ENCODE measurements at places on chromosomes 6 and 20.

DNA sequence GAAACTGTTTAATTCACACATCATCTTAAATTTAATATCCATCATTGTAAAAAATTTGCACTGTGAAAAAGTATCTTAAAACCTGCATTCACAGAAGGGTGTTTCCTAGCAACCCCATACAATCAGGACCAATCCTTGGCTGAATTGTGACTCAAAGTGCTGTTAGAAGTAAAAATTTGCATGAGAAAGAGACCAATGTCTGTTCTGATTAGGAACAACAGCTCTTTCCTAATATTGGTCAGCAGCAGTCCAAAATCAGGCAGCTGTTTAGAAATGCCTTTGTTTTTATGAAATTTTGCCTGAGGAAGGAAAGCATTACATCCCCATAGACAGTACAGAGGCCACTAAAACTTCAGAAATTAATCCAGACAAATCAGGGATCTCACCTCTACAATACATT is 987.0 kb downstream of the HACE1 start:
- DNase-seq, result no peak

DNA sequence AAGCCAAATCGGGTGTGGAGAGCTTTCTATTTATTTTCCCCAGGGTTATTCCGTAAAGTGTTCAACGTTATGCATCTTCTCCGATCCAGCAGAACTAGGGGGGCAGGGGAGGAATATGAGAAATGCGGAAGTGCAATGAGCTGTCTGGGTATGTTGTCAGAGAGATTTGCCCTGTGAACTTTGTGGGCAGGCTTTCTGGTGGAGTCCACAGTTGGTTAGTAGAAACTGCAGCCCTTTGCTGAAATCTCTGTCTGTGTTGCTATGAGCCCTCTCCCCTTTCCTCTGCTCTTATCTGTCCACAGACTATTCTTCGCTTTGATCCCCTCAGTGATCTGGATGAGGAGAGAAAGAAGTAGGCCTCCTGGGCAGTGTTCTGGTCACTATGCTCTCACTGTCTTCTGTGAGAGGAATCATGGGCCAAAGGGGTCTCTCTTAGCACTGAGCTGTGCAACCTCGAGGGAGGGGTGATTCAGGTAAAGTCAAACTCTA is 158.9 kb upstream of the FUT9 start:
- DNase-seq, result no peak

GRCh38 chr6:85461798-85462170 is 11.9 kb downstream of the NT5E start:
- no peak for DNase-seq

DNA sequence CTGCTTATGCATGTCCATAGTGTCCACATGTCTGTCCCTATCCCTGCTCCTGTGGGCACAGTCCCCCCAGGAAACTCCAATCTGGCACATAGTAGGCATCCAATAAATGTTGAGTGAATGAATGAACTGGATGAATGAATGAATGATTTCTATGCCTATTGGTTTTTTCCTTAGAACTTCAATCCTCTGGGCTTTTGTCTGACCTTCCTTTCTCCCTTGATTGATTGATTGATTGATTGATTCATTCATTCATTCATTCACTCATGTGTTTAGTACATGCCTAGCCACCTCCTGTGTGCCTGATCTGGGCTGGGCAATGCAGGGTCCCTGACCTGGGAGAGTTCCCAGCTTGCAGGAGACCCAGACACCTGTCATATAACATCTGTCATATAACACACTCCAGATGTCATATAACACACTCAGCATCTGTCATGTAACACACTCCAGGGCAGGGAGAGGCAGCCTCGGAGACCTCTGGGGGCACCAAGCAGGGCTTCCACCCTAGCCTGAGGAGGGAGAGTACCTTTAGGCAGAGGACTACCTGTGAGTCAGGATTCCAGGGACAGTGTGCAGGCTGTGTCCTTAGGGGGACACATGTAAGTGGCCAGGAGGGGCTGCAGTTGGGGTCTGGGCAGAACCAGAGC is 17.9 kb downstream of the VSTM2L start:
- no peak for DNase-seq

GRCh38 chr20:56755201-56755600 is 126.1 kb downstream of the TFAP2C start:
- no peak for DNase-seq

DNA sequence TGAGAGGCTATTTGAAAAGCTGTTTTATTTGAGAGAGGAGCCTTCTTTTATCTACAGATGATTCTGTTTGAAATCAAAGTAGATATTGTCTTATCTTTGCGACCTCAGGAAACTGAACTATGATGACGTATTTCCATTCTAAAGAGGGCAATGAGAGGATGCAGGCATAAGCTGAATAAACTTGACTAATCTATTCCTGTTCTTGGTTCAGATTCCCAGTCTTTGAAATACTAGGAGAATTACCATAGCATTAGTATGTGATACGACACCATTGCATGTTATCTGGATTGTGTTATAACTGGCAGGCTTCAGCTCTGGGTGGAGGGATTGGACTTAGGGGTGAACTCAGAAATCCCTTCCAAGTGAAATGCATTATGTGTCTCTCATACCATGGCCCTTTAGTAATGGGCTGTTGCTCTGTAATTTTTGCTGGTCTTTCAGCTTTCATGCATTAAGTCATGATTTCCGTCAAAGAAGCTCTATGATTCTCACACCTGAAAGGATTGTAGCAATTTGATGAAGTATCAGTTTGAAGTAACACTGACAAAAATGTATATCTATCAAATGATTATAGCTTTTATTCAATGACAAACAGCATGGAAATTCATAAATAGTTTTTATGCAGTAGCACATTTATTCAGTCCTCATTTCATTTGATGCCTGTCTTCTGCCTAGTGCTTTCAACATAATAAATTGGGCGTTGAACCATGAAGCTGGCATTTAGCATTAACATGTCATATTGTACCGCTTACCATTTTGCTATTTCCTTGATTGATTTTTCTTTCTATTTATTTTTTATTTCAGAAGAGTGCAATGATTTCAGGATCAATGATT is 138.4 kb upstream of the SPACA1 start:
- DNase-seq, result no peak

DNA sequence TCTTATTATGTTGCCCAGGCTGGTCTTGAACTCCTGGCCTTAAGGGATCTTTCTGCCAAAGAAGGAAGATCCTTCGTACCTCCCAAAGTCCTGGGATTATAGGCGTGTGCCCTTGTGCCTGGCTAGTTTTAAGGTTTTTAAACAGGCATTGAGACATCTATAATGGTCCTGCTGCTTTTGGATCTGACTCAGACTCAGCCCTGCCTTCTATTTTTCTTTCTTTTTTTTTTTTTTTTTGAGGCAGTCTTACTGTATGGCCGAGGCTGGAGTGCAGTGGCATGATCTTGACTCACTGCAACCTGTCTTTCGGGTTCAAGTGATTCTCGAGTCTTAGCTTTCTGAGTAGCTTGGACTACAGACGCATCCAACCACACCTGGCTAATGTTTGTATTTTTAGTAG is 73.7 kb downstream of the PHF20 start:
- DNase-seq, result no peak

GRCh38 chr6:111777357-111777756 is 95.9 kb downstream of the FYN start:
- DNase-seq, result no peak

DNA sequence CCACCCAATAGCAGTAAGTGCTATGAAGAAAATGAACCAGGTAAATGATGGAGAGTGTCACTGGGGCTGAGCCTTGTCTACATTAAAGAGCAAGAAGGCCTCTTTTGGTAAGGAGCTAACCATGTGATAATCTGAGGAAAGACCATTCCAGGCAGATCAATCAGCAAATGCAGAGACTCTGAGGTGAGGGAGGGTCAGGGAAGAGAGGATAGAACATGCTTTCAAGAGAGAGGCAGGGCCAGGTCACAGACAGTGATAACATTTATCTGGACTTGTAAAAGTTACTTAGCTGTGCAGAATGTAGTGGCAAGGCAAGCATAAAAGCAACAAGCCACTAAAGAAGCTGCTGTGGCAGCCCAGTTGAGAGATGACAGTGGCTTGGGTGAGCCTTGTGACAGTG is 197.3 kb downstream of the TASP1 start:
- no peak for DNase-seq

GRCh38 chr20:10679269-10679668 is 5.5 kb upstream of the JAG1 start:
- DNase-seq, result no peak

- no peak for DNase-seq
These were observed 4.4 kb downstream of the PCIF1 start for GRCh38 chr20:45938727-45939438.

GRCh38 chr6:130259140-130259539 is 36.4 kb upstream of the SAMD3 start:
- DNase-seq, result no peak

DNA sequence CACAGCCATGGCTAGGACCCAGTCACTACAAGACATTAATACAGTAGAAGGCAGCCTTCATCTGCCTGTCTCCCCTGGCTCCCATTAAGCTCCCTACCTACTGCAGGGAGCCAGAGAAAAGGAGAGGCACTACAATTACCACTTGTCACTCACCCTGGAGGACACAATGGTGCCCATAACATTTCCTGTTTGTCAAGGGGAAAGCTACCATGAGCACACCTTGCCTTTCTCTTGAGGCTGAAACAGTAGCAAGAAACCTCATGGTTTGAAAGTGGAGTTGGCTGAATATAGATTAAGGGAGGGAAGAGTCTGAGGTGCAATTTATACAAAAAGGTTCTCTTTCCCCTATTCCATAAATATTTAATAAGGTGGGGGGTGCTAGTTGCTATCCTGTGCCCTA is 27.9 kb downstream of the STK38 start:
- DNase-seq, result no peak

- DNase-seq, result no peak
These were observed 963 bp upstream of the RMND1 start for GRCh38 chr6:151452750-151453427.

DNA sequence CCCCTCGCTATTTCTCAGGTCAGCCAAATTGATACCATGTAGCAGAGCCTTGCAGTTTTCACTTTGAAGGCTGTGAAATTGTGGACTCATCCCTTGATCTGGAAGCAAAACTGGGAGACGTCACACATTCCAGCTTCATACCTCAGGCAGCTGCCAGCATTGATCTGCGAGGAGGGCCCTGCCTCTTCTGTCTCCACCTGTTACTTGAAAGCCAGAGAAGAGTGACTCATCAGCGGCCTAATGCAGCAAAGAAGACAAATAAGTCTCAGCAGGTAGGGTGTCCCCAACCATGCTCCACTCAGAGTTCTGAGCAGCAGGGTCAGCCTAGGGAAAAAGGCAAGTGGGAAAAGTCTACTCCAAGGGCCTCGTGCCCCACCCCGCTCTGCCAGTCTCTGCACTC is 69.4 kb upstream of the BMP2 start:
- DNase-seq, result no peak

- no peak for DNase-seq
These were observed 1.9 kb upstream of the C20orf204 start for GRCh38 chr20:64033981-64034493.

GRCh38 chr20:60424267-60424902 is 466.2 kb downstream of the CDH26 start:
- no peak for DNase-seq

- no peak for DNase-seq
These were observed 4.2 kb upstream of the PARD6B start for GRCh38 chr20:50726955-50727791.

DNA sequence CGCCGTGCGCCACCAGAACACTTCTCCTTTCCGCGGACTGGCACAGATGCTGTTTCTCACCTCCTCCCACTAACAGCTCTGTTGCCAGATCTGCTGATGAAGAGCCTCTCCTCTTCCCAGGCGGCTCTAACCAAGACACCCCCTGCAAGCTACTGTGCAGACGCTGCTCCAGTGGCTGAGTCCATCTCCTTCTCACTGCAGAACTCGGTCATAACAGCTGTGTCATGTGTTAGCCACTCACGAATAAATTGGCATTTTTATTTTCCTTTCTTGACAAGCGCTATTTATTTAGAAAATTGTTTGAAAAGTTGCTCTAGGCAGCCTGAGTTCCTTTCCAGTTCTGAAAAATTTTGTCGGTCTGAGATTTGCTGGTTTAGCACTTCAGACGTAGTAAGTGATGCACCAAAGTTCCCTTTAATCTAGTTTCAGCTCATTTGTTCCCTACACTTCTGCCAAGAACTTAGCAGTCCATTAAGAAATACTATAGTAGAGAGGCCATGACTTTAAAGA is 12.8 kb upstream of the PLEKHG1 start:
- no peak for DNase-seq

DNA sequence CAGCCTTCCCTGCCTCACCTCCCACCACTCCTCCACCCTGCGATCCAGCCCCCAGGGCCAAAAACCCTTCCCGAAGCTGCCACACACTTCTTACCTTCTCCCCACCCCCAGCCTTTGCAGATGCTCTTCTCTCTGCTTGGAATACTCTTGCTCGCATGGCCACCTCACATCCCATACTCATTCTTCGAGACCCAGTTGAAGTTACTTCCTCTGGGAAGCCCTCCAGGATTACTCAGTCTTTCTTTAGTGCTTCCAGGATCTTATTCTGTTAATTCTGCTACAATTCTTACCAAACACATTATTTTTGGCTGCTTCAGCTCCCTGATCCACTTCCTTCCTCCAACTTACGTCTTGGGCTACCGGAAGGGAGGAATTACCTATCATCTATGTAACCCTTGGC is 54.3 kb downstream of the CD40 start:
- DNase-seq, result no peak

- no peak for DNase-seq
These were observed 14.7 kb downstream of the IPCEF1 start for GRCh38 chr6:154341871-154342270.

GRCh38 chr20:62792182-62792939 is 3.9 kb upstream of the MRGBP start:
- no peak for DNase-seq

DNA sequence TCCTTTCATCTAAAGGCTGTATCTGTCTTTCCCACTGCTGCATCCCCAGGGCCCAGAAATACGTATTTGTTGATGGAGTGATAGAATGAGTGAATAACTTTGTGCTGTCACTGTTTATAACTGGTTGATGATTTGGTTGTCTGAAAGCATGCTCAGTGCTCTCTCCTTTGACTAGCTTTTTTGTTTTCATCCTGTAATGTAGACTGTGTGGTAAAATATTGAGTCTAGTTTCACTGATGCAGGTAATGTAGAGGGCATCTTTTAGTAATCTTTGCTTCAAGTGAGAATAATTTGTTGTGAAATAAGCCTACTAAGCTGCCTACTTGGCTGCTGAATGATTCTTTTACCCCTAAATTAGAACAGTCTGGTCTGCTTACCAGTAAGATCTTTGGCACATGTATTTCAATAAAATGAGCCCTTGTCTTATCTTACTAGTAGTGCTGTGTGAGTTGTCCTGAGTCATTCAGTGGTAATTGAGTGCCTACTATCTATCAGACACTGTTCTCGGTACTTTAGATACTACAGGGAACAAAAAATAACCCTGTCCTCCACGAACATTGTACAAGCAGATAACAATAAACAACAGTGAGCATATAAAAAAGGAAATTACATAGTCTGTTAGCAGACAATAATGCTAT is 39.9 kb downstream of the MAPK14 start:
- no peak for DNase-seq

DNA sequence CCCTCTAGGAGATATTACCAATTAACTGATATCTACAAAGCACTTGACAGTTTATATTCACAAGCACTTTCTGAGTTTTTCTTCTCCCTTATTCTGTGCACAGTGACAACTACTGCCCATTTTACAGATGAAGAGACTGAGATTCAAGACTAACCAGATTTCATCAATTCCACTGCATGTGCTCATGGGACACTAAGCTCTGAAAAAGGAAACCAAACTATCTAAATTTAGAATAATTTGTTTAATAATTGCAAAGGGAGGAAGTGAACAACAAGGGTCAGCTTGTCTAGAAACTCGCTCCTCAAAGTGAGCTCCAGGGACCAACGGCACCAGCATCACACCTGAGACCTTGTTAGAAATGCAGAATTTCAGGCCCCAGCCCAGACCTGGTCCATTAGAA is 50.8 kb upstream of the MYLIP start:
- DNase-seq, result no peak

- no peak for DNase-seq
These were observed 31.3 kb downstream of the MARCKS start for GRCh38 chr6:113888493-113888892.

All from activated naive CD8-positive, alpha-beta T cell treated with anti-CD3 and anti-CD28 coated beads for 36 hours (primary cell).